ENCODE measurements at places on chromosomes 1 and 21. TPM values are rescaled to one million over a fixed set of nuclear protein-coding genes. Genes with fewer than 3 reads are reported as not detected.
A peak's percentile ranks its signal among the peaks of the same experiment; 100 is the strongest.

- no peak overlapping the region for H3K27ac ChIP-seq
- H3K4me3 ChIP-seq = no peak overlapping the region
- no peaks in the 10 kb centered on the region for H3K36me3 ChIP-seq
- no peaks in the 10 kb centered on the region for H3K27me3 ChIP-seq
- H3K4me1 ChIP-seq = peaks cover 11% of the 10 kb centered on the region
Observed at GRCh38 chr1:65393347-65393746, 27.1 kb upstream of the LEPR start.

- H3K4me1 ChIP-seq = peaks cover 8% of the 10 kb centered on the region
- H3K4me3 ChIP-seq = no peak overlapping the region
- no peak for DNase-seq
- H3K27ac ChIP-seq = no peak overlapping the region
Observed at GRCh38 chr1:28301368-28302174, 27.3 kb upstream of the MED18 start.

DNA sequence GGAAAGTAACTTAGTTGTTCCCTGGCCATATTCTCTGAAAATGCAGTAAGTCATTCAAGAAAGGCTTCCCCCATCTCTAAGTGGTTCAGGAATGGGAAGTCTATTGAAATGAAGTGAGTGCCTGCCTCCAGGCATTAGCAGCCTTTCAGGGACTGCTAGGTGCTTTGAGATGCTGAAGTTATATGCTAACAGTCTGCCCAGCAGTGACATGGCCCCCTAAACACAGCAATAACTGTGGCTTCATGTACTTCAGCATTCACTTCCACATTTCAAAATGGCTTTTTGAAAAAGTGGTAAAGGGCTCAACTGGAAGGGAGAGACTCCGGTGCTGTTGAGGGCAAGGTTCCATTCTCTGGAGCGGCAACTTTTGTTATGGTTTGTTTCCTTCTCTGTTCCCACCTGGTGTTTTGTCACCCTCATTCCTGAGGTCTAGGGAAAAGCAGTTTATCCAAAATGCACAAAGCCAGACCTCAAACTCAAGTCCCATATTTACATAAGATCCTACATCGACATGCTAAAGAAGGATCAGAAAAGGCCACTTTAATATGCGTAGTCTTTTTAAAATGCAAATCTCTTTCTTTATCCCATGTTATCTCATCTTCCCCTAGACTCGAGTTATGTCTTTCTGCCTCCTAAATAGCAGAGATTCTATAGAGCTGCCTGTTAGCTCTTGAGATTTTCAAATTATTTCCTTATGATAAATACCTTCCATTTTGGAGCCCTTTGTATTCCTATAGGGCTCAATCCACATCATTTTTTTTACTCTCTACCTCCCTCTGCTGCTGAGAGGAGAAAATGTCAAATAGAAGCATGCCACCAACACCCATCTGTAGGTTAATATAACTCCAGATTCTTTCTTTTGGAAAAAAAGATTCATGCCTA, 34.2 kb upstream of the LRRC8C start:
- H3K27me3 ChIP-seq = no peaks in the 10 kb centered on the region
- peaks cover 56% of the 10 kb centered on the region for H3K4me1 ChIP-seq
- H3K36me3 ChIP-seq = no peaks in the 10 kb centered on the region

DNA sequence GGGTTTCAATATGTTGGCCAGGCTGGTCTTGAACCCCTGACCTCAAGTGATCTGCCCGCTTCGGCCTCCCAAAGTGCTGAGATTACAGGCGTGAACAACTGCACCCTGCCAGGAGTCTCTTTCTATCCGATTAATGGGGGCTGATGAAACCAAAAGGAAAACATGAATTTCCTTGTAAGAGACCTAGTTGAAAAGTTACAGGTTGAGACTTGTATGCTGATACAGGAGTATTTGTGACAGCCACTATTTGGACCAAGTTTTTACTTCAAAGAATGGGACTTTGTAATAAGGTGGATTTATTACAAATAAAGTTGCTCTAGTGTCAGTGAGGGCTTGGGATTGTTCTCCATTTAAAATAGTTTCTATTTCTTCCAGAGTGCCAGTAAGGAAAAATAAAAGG, 43.6 kb upstream of the TMEM61 start:
- peaks cover 34% of the 10 kb centered on the region for H3K4me1 ChIP-seq
- no peak overlapping the region for H3K4me3 ChIP-seq
- H3K27me3 ChIP-seq = no peaks in the 10 kb centered on the region
- no peak overlapping the region for H3K27ac ChIP-seq
- DNase-seq = no peak
- H3K36me3 ChIP-seq = peaks cover 22% of the 10 kb centered on the region

DNA sequence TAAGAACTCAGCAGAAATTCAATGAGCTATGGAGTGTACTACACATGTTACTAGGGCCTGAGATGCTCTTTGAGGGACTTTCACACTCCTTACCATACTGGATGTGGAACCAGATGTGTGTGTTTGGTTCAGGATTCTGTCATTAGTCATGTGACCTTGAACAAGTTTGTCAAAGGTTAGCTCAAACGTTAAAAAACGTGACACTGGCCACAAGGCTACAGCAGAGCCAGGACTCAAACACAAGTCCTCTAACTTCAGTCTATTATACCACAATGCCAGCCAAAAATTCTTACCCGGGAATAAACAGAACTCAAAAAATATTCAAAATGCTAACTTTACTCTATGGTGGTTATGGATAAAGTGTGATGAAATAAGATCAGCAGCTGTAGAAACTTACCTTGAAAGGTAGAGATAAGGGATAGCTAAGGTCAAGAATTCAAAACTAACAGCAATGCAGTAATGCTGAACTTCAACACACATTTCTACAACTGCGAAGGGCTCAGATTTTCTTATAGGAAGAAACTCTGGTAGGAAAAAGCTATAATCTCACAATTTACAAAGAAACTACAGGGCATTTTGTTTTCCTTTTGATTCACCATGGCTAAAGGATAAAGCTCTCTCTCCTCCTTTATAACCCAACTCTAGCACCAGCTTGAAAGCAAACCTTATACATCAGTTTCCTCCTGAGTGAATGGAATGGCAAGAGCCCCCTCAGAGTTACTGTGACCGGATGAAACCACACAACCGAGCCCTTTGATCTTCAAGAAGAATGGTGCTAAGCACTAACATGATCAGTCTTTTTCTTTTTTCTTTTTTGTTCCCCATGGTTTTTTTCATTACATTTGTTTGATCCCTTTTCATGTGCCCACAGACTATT, 233.9 kb downstream of the SLC45A1 start:
- H3K36me3 ChIP-seq = peaks cover 28% of the 10 kb centered on the region
- H3K4me3 ChIP-seq = no peak overlapping the region
- H3K27ac ChIP-seq = peak overlapping the region; percentile 49
- no peaks in the 10 kb centered on the region for H3K27me3 ChIP-seq

DNA sequence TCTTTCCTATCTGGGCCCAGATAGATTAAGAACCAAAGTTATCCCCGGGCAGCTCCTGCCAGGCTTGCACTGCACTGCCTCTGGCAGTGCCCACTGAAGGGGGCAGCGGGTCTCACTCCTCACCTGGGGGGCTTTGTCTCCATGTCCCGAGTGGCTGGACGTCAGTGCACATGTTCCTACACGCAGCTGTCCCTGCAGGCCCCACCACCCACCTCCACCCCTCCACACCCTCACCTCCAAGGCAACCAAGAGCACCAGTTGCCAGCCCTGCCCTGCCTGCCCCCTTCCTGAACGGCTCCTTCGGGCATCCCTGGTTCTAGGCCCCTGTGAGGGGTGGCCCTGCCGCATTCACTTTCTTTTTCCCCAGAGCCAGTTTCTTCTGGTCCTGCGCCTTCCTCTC, 147.2 kb downstream of the PEX14 start:
- no peak overlapping the region for H3K4me3 ChIP-seq
- no peaks in the 10 kb centered on the region for H3K4me1 ChIP-seq
- 0 out of 2 replicates have a peak, but pooled peaks cover 2% of the 10 kb centered on the region for H3K36me3 ChIP-seq
- H3K27me3 ChIP-seq = no peaks in the 10 kb centered on the region
- peak overlapping the region; percentile 61 for H3K27ac ChIP-seq

Gene PIGK
- total RNA-seq = 22.9 TPM

Gene CLDN17
- total RNA-seq = not detected

Gene IL22RA1
- total RNA-seq = 0.14 TPM

Gene CYP4B1
- 0.39 TPM for total RNA-seq

All from WTC11 (cell line).